ENCODE measurements at places on chromosomes 5 and 9. TPM values are rescaled to one million over a fixed set of nuclear protein-coding genes. Genes with fewer than 3 reads are reported as not detected.

DNA sequence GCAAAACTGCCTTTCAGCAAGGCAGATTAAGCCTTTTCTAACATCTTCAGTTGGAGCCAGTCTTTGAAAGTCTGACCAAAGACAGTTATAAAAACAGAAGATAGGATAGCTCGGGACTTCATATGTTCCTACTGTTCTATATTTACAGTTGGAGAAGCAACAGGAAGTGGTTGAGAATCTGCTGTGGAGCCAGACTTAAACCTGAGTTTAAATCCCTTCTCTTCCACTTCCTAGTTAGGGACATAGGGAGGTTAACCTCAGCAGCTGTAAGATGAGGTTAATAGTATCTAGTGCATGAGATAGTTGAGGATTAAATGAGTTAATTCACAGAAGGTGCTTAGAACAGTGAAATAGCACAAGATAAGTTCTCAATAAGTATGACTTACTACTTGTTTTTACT, 84.5 kb upstream of the FREM1 start:
- H3K4me3 ChIP-seq, result no peak overlapping the region
- no peak overlapping the region for H3K27ac ChIP-seq
- DNase-seq, result no peak
- no peaks in the 10 kb centered on the region for H3K36me3 ChIP-seq
- H3K27me3 ChIP-seq, result no peaks in the 10 kb centered on the region

GRCh38 chr5:40594811-40595210, 84.9 kb upstream of the PTGER4 start:
- peak; percentile 37 for DNase-seq
- H3K4me1 ChIP-seq, result no peaks in the 10 kb centered on the region
- H3K27ac ChIP-seq, result no peak overlapping the region
- H3K36me3 ChIP-seq, result no peaks in the 10 kb centered on the region
- no peak overlapping the region for H3K4me3 ChIP-seq

DNA sequence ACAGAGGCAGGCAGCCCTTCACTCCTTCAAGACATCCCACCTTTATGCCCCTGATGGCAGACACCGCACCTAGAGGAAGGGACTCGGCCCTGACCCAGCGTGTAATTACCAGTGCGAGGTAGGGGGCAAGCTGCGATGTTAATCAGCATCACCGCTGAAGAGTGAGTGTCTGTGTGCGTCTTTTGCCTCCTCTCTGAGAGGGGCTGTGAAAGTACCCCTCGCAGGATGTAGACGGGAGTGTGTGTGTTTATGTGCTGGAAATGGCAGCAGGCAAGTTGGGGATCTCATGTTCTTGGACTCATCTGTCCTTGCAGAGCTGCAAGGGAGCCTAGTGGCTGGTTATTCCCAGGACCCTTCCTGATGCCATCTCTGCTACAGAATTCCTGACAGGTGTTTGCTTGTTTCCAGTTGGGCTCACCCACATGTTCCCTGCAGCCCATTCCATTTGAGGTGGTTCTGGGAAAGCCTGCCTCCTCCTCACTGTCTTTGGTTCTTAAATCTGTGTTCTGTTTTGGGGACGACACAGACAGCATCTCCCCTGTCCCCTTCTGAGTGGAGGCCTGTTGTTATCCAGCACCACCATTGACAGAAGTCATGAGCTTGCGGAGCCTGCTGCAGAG, 70.5 kb downstream of the ZNF618 start:
- no peak overlapping the region for H3K4me3 ChIP-seq
- DNase-seq, result no peak
- H3K27me3 ChIP-seq, result no peaks in the 10 kb centered on the region
- H3K27ac ChIP-seq, result no peak overlapping the region
- H3K4me1 ChIP-seq, result no peaks in the 10 kb centered on the region

OLFML2A gene
- total RNA-seq, result 148 TPM

TLR4 gene
- 9.1 TPM for total RNA-seq

MEIKIN gene
- total RNA-seq, result not detected
